ENCODE measurements at places on chromosomes 5 and 9. TPM values are rescaled to one million over a fixed set of nuclear protein-coding genes. Genes with fewer than 3 reads are reported as not detected.

Gene ARID3C
- total RNA-seq, result not detected

GRCh38 chr5:118468085-118468484, 520.3 kb downstream of the DTWD2 start:
- no peak for DNase-seq

- DNase-seq, result no peak
These were observed 75.2 kb upstream of the CTSL start for GRCh38 chr9:87650611-87651295.

Gene ARSB
- total RNA-seq, result 21.6 TPM

DNA sequence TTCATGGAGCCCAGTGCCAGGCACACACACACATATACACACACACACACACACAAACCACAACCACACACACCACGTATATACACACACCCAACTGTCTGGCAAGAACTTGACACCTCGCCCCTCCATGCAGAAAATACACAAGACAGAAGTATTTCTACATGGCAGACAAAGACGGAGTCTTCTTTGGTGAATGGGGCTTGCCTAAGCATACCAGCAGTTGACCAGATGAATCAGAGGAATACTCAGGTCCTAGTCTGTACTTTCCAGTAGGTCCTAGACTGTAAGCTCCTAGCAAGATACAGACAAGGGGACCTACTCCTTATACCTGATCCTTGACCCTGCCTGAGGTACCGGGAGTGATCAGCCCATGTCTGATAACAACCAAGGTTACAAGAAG, 60.1 kb downstream of the SIL1 start:
- no peak for DNase-seq

DNA sequence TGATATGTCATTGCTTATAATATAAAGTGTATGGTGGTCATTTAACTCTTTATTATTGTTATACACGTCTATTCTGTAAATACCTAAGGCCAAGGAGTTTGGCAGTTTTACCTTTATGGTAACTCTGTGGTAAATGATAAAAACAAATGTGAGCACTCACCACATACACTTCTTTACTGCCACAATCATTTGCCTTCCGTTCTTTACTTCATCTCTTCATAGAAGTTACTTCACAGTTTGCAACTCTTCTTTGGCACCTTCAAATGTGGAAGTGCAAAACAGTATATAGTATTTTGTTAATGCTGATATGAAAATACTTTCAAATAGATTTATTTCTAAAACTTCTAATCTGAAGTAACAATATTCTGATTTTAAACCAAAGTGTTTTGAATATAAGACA, 4.4 kb upstream of the MEF2C start:
- no peak for DNase-seq

- DNase-seq, result no peak
These were observed 14.3 kb upstream of the LHX3 start for GRCh38 chr9:136219276-136219675.

Gene PCDHA1
- not detected for total RNA-seq

GRCh38 chr5:62112689-62113228, 193.2 kb upstream of the KIF2A start:
- DNase-seq, result no peak

- no peak for DNase-seq
These were observed 106.0 kb upstream of the PTPN3 start for GRCh38 chr9:109604131-109604530.

Gene BRIX1
- total RNA-seq, result 24.8 TPM

GRCh38 chr5:136620621-136621020, 255.3 kb upstream of the TRPC7 start:
- no peak for DNase-seq

GRCh38 chr5:105168806-105169205, 1606.2 kb upstream of the NUDT12 start:
- no peak for DNase-seq

DNA sequence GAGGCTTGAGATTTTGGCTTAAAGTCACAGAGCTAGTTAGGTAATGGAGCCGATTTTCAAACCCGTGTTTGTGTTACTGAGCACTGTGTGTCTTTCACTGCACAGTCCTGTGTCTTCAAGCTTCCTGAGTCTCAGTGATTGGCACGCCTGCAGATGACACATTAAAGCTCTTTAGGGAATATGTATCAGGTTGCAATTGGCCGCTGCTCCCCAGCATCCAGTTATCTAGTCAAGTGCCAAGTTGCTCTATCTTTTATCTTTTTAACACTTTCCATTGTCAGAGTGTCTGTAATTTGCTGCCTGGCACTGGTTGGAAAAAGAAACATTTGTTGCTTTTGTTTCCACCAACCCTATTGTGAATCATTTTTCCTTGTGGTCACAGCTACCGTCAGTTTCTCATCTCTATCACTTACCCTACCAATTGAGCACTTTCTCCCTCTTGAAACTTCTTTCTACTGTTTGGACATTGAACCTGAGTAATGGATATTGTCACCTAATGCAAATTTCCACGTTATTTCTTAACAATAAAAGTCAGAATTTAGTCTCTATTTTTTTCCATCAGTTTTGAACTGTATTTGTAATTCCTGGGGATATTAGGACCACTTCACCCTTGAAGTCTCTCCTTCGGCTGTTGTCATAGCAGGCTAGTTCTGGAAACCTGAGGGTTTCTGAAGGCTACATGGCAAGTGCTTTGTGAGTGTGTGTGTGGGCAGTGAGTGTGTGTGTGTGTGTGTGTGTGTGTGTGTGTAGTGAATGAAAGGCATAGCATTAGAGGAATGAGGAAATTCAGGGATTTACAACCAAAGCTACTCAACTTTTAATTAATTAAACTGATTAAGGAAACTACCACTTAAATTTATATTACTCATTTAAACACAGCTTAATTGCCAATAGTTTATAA, 274.3 kb downstream of the ISL1 start:
- no peak for DNase-seq

- no peak for DNase-seq
These were observed 41.5 kb downstream of the POC5 start for GRCh38 chr5:75675783-75676182.

Gene GPRIN1
- total RNA-seq, result 0.37 TPM

DNA sequence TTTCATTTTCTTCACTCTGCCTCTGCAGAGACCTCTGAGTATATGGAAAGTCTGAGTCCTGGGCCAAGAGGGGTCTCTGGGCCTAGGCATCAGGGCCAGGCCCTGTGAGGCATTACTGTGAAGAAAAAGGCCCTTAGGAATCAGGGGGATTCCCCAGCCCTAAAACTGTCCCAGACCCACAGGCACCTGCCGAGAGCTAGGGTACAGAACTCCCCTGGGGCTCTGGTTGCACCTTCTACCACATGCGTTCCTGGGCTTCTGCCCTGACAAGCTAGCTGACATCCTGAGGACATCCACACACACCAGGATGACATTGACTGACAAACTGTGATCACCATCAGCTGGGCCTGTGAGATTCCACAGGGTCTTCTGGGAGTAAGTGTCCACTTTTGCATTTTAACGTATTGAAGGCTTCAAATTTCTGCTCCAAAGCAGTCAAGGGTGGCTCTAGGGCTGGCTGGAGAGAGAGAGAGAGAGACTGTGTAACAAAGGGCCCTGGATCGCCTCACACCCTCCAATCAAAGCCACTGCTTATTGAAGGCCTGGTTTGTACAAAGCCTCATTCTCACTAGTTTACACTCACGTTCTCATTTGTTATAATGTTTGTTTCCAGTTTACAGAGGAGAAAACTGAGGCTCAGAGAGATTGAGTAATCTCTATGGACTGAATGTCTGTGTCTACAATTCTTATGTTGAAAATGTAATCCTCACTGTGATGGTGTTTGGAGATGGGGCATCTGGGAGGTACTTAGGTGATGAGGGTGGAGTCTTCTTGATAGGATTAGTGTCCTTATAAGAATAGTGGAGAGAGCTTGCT, 45.1 kb downstream of the TGFBI start:
- no peak for DNase-seq

GRCh38 chr9:127388856-127389238, 8.1 kb upstream of the SLC2A8 start:
- DNase-seq, result no peak

Gene PCDHGA9
- 5.6 TPM for total RNA-seq

Gene CCDC112
- total RNA-seq, result 5.8 TPM

DNA sequence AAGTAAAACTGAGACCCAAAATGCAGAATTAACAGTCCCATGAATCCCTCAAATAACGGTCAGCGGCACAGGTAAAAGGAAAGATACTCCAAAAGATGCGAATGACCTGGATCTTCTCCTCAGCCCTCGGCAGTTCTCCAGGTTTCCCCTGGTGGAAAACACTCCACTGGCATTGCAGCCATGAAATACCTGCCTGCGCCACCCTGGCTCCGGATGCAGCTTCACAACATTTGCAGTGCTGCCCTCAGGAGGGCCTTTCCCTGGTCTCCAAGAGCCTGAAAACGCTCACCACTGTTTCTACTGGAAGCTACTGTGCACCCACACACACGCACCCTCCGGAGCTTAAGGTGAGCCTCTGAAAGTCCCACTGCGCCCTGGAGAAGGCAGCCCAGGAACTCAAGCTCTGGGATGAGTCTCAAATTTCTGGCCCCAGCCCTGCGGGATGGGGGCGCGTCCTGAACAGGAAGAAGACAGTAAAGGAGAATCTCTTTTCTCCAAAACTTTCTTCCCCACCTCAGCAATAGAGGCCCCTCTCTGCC, 612 bp downstream of the UGT3A2 start:
- DNase-seq, result no peak

- DNase-seq, result no peak
These were observed 77.9 kb upstream of the VPS13A start for GRCh38 chr9:77099388-77099787.

DNA sequence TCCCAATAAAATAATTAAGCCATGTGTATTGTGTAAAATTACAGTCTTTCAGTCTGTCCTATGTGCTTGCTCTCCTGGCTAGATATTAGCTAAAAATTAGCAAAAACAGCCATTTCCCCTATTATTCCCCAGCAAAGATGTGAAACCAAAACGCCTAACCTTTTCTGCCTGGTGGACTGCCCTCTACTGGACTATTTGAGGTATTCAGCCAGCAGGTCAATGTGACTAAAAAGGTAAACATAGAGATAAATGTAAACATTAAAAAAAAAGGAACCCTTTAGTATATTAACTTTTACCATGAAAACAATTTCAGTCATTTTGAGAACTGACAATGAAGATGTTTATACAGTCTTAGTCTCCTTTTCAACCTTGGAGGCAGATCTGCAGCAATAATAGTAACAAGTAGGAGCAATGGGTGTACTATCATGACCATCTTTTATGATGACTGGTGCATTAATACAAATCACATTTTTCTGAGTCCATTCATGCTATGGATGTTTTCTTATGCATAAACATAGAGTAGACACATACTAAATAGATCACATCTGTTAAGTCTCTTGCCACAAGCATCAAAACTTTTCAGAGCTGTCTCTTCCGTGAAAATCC, 10.1 kb downstream of the ATG12 start:
- no peak for DNase-seq

- peak; percentile 100 for DNase-seq
These were observed at the start of gene CPEB4 for GRCh38 chr5:173887610-173888472. CPEB4 (plus strand) TSS chr5:173888349; CDS start chr5:173889734, 1,385 bp downstream.

Gene PAEP
- total RNA-seq, result not detected

GRCh38 chr5:68886814-68887213, 207.0 kb upstream of the SLC30A5 start:
- DNase-seq, result no peak

Gene CPEB4
- total RNA-seq, result 102 TPM

Gene INVS
- 19.5 TPM for total RNA-seq

DNA sequence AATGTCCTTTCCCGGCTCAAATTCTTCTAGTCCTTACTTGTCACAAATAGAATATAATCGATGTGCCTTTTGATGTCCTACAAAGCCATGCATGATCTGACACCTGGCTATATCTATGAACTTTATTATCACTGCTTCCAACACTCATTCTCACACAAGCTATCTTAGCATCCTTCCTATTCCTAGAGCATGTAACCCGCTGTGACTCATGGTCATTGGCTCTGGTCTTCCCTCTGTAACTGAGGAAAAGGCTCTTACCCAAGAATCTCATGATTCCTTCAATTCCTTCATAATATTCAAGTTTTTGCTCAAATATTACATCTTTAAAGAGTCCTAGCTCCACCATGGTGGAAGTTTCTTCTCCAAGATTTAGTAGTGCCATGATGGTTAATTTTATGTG, 480.0 kb upstream of the PAPPA start:
- DNase-seq, result no peak

DNA sequence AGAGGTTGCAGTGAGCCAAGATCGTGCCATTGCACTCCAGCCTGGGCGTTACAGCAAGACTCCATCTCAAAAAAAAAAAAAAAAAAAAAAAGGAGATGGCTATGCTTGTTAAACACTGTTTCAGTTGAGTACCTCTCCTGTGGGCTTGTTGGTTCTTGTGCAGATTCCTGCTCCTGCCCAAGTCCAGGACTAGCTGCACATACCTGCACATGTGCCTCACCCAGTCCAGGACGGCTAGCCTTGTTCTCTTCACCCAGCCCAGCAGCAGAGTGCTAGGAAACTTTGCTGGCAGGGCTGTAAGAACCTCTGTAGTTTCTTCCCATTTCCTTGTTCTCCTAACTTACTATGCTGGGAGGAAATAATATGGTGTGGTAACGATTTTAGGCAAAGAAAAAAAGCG, 234.1 kb upstream of the DMRT1 start:
- DNase-seq, result no peak

Gene GABRA1
- not detected for total RNA-seq

GRCh38 chr5:83683836-83684235, 36.8 kb downstream of the HAPLN1 start:
- DNase-seq, result no peak

DNA sequence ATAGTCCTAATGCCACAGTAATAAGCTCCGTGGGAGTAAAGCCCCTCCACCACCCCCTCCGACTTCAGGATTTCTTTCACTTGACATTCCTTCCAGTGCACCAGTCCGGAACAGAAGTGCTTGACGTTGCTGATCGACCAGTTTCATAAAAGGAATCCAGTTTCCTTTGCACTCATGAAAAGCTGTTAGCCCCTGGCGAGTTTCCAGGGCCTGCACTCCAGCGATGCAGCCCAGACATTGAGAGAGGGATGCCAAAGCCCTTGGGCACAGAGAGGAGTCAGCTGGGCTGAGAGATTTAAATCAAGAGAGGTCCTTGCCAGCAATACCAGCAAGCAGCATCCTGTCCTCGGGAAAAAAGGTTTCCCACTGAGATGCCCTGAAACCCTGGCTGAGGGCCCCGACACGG, 170.1 kb downstream of the GABBR2 start:
- no peak for DNase-seq

DNA sequence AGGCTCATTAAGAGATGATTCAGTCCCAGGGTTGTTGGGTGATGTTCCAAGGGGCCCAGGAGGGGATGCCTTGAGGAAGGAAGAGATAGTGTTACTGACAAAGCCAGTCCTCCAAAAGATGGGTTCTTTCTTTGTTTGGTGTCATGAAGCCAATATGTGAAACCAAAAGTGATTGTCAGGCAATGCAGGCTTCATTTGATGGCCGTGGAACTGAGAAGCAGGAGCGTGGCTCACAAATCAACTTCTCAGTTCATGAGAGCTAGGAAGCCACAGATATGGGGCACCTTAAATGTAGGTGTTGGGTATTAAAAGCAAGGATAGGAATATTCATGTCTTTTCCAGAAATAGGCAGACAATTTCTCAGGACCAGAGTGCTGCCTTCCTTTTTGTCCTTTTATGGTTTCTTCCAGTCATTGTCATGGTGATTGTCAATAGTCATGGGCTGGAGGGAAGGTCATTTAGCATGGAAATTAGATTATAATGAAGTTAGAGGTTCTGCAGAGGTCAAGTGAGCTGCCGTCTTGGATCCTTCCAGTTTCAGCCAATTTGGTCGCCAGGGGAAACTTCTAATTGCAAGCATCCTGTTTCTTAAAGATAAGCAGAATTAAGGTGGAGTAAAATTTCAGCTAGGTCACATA, 393.0 kb downstream of the NTRK2 start:
- no peak for DNase-seq
